ENCODE measurements at places on chromosomes 6 and 20.

DNA sequence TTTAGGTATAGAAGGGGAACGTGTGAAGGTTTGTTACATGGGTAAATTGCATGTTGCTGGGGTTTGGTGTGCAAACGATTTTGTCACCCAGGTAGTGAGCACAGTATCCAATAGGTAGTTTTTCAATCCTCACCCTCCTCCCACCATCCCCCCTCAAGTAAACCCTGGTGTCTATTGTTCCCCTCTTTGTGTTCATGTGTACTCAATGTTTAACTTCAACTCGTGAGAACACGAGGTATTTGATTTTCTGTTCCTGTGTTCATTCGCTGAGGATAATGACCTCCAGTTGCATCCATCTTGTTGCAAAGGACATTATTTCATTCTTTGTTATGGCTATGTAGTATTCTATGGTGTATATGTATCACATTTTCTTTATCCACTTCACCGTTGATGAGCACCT, 11.6 kb upstream of the VNN1 start:
- DNase-seq: no peak

- DNase-seq: no peak
Observed at GRCh38 chr6:96907498-96907897, 9.8 kb upstream of the NDUFAF4 start.

DNA sequence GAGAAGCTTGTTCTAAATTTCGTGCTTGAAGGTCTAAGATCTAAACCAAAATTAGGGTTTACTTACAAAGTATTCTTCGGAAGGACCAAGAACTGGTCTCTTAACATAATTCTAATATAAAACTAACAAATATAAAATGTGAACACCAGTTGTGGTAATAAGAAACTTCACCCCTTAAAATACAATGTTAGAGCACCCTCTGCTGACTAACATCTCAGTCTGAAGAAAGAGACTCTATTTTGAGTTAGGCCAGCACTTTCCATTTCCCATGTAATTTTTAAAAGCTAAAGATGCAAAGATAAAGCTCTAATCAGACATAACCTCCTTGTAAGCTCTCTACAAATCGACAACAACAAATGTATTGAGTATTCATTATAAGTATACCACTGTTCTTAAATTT, 24.6 kb downstream of the ATG5 start:
- DNase-seq: no peak

- no peak for DNase-seq
Observed at GRCh38 chr6:88301888-88302768, 136.0 kb upstream of the CNR1 start.

- DNase-seq: no peak
Observed at GRCh38 chr6:15906420-15907016, 222.4 kb upstream of the MYLIP start.

DNA sequence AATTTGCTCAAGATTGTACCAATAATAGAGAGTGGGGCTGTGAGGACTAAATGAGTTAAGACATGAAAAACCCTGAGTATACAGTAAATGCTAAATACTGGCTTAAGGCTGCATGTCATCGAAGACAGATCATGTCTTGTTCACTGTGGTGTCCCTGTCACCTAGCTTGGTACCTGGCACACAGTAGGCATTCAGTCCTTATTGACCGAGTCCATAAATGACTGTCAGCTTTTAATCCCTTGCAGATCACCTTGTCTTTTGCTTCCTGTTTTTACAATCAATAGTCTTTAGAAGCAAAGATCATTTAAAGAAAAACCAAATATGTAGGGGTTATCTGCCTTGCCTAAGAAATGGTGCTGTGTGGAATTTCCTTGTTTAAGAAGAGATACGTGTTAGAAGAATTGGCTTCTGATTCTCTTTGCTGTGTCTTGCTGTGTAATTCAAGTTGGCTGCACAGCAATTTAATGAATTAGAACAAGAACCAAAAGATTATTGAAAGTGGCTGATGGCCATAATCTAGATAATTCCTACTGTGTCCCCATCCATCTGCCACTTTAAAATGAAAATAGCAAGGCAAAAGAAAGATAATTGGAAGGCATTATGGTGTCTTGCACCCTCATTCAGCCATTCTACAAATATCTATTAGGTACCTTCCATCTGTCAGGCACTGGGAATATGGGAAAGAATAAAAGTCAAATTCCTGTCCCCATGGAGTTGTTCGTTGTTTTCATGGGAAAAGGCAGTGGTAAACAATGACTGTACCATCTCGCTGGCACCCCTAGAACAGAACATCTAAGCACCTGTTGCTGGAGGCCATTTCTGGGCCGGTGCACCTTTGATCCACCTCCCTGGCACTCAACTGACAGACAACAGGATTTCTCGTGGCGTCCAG, 12.4 kb upstream of the MAPK13 start:
- DNase-seq: no peak

DNA sequence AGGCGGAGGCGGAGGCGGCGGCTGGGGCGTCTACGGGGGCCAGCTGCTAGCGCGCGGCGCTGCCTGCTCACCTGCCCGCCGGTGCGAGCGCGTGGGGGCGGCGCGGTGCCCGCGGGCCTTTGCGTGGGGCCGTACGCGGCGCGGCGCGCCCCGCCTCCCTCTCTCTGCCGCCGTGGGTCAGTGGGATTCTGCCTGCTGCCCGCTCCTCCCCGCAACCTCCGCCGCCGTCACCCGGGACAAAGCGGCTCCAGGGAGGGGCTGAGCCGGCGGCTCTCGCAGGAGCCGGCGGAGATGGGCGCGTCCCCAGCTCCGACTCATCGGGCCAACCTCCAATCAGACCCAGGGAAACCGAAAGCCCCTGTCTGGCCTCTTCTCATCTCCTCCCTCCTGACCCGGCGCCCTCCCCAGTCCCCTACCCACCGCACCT, at the start of gene RCAN2:
RCAN2 (minus strand) TSS at position 249 of the 427 bp plus-strand sequence.
- peak; percentile 51 for DNase-seq

DNA sequence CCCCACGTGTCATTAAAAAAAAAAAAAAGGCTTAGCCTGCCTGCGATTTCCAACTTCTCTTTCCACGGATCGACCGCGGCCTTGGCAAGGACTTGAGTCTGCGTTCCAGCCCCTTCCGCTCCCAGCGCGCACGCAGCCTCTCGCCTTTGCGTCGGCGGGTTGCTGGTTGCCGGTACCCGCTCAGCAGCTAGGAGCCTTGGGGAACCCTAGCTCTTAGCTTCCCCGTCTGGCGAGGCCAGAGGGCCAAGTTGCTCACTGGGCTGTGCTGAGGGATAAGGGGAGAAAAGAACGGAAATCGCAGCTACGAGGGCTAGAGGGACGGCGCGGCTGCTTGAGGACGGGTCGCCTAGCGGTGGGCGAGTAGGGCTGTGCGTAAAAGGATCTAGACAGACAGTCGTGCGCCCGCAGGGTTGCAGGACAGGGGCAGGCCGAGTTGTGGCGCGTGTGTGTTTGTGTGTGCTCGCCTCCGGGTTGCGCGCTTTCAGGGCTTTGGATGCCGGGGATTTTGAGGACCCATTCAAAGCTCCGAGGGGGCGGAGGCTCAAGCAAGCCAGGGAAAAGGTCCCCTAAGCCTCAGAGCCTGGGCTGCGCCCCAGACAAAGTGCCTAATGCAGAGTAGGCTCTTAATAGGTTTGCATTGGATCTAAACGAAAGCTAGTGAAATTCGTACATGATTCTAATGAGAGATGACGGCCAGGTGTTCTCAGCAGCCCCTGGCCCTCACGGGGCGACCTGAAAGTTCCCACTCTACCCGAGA, 40.5 kb upstream of the OSTM1 start:
- DNase-seq: peak; percentile 80

DNA sequence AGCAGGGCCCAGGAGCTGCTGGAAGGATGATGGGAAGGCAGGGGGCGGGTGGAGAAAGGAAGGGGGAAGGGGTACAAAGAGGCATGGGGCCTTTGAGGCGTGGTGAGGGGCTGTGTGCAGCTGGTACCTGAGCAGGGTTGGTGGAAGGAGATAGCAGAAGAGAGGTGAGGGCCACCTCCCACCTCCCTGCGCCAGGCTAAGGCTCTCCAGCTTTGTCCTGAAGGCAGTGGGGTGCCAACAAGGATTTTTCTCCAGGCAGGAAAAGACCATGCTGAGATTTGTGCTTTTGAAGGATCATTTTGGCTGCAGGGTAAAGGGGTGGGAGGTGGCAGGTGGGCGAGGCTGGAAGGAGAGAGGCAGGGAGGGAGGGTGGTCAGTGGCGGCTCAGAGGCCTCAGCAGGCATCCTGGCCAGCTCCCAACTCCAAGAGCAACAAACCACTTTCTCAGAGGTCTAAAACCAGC, 40.8 kb downstream of the NOL4L start:
- DNase-seq: no peak

- DNase-seq: no peak
Observed at GRCh38 chr6:527989-528673, 128.8 kb downstream of the HUS1B start.

GRCh38 chr6:144931172-144932035, 646.3 kb downstream of the UTRN start:
- DNase-seq: peak; percentile 28

- no peak for DNase-seq
Observed at GRCh38 chr6:36752886-36753506, 55.4 kb downstream of the RAB44 start.

DNA sequence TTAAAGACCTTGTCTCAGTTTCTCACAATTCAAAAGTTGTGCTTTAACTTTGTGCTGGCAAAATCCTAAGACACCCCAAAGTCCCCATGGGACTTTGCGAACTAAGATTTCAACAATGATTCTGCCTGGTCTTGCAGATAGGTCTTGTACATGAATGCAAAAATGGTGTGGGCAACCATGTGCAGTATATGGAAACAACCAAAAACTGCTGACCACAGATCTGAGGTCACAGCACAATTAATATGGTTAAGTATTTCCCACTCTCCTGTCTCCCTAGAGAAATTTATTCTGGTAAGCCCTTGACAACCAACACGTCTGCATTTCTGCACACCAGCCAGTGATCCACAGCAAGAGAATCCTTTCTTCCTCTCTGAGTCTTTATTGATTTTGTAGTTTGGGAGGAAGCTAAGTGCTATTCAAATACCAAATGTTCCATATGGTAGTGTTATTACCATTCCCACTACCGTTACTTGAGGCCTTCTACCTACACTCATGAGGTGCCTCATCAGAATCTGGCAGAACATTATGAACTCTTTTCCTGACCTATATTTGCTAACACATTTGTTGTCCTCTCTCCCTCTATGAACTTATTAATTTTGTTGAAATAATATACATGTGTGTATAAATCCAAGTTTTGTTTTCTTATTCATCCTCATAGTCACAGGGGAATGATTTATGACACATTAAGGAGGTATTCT, 178.7 kb downstream of the ATXN1 start:
- DNase-seq: no peak

DNA sequence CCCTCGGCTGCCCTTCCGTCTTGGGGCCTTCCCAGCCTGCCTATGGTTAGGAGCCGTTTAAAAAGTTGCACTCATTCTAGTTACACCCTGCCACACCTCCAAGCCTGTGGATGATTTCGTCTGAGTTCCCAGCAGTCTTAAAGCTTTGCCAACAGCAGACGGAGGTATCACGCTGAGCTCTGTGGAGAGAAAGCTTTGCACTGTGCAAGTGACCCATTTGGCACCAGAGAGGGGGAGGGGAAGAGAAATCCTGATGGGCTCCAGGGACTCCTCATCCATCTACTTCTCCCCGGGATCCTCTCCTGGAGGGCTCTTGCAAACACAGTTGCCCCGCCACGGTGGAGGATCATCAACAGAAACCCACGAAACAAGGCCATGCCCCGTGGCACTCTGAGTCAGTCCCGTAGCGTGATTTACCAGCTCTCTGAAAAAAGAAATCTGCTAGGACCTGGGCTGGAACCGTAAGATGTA, 98.8 kb upstream of the CITED2 start:
- peak; percentile 44 for DNase-seq

DNA sequence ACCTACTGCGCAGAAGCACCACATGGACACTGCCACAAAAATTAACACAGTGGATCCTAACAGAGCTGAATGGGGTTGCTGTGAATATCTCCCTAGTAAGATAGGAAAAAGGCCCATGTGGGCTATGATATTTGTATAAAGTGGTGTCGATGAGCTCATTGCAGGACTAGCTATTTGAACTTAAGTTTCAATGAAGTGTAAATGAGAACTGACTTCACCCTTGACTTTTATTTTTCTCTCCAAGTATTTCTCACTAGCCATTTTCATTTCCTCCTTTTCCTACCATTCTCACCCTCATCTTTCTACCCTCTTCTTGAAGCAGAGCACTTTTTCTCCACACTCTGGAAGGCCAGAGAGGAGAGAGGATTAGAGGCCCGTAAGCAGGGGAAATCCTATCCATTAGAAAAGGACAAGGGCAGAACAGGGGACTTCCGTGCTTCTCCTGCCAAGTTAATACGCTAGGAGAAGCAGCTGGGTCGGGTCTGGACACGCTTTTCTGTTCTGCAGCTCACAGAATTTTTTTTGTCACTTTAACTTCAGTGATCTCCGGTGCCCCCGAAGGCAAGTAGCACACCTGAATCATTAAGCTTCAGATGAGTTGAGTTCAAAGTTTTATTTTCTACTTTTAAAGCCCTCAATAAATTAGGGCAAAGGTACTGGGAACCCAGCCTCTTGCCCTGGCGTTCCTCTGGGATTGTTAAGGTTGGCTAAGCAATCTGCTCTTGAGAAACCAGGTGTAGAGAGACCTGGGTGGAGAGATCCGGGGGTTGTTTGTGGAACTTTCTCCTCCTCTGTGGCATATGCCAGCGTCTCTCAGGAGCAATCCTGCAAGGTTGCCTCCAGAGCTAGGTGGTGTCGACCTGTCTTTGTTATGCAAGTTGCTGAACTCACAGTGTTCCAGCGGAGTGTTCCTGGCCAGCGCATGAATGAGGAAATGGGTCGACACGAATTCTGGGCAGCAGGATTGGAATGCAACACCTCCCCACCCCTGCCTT, 56.2 kb upstream of the ARID1B start:
- peak; percentile 43 for DNase-seq

- peak; percentile 39 for DNase-seq
Observed at GRCh38 chr20:46816886-46817638, 77.6 kb upstream of the EYA2 start.

- no peak for DNase-seq
Observed at GRCh38 chr6:134894800-134895199, 55.1 kb downstream of the ALDH8A1 start.

GRCh38 chr6:128686084-128686483, 165.7 kb upstream of the PTPRK start:
- no peak for DNase-seq
